SHP77 treated with DMSO at 0.1 percent for 48 hours (cell line): ENCODE measurements at places on chromosomes 5 and 9.

GRCh38 chr5:118440496-118440895 is 547.9 kb downstream of the DTWD2 start:
- no peak for DNase-seq

GRCh38 chr9:37210737-37211523 is 90.6 kb downstream of the ZCCHC7 start:
- DNase-seq, result no peak

GRCh38 chr5:5414999-5415398 is 7.5 kb upstream of the ICE1 start:
- no peak for DNase-seq

DNA sequence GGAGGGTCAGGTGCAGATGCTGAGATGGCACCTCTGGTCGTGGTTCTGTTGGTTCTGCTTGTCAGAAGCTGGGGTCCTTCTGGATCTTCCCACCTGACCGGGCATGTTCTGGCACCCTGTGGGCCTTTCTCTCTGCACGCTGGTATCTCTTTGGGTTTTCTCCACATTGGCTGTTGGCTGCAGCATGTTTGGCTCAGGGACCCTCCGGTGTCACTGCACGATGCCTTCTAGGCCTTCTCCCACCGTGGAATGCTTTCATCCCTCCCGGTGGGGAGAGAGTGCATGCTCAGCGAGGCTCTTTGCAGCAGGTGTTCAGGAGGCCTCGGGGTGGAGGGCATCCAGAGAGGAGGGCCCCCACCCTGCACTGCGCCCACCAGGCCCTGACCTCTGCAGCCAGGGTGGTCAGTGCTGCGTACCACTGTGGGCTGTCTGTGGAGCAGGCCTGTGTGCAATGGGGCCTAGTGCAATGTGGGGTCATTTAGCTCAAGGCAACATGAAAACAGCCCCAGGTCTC is 119.4 kb downstream of the WNK2 start:
- no peak for DNase-seq

- DNase-seq, result no peak
Measured at GRCh38 chr5:146071171-146071570, 34.2 kb downstream of the PLAC8L1 start.

DNA sequence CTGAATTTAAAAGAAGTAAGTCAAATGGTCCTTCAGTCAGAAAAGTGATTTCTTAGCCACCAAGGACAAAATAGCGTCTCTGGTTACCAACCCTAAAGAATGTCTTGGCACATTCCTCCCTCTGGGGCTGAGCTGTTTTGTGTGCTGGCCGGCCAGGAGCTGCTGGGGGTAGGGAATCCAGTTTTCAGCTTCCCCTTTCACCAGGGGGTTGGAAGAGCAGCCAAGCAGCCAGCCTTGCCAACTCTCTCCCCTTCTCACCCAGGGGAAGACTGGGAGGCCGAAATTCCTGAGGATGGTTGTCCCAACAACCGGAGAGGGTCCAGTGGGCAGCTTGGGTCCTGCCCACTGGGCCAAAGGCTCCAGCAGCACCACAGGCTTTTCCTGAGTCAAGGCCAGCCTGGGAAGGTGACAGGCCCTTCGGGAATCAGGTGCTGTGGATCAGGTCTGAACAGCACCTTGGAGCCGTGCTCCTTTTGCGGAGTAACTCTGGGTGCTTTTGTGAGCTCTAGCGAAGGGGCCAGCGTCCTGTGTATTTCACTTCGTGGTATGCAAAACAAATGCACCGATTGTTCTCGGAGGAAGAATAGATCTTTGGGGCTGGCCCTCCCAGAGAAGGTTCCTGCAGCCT is 4.2 kb downstream of the WWC1 start:
- no peak for DNase-seq

DNA sequence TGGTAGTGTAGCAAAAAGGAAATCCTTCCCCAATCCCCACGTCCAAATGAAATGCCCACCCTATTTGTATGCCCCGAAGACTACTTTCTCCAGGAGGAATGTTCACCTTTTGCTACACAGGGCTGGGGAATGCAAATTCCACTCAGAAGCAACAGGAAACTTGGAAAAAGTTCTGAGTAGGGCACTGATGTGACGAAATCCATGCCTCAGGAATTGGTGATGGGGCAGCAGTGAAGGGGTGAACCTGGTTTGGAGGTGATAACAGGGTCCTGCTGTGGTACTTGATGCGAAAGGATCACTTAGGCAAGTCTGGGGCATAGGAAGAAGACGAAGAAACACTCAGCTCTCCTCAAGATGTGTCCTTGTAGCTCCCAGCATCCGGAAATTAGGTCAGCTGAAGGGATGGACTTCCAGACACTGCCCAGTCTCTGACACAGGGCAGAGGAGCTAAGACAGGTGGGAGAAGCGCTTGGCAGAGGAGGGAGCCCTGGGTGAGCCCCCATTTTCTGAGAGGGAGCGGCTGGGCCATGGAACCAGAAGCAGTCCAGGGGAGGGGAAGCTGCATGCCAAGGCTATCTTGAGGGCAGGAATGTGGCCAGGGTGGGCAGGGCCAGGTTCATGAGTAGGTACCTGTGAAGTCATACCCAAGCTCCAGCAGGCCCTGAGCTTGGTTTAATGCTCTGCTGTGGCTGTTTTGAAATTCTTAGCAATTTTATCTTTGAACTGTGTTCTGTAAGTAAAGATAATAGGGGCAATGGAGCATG is 22.2 kb upstream of the MVB12B start:
- no peak for DNase-seq

GRCh38 chr5:13591621-13592020 is 352.9 kb downstream of the DNAH5 start:
- no peak for DNase-seq

- DNase-seq, result no peak
Measured at GRCh38 chr9:35771075-35771433, 17.0 kb upstream of the MSMP start.

- DNase-seq, result no peak
Measured at GRCh38 chr9:114590328-114590727, 2.8 kb downstream of the ATP6V1G1 start.

GRCh38 chr5:89117124-89117644 is 234.2 kb upstream of the MEF2C start:
- no peak for DNase-seq

DNA sequence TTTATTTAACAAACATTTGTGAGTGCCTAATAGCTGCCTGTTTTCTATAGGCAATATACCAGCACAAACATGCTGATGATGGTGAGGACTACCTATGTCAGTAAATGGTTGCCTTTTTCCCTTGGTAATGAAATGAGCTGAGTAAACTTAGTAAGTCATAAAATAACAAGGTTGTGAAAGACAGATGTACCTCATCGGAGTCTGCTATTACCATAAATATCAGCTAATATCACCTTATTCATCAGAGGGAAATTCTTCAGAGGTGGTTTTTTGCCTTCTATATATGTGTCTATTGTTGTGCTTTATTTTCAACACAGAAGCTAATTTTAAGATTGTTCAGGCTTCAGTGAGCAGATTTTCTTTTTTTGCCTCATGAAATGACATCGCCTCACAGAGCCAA is 1040.5 kb downstream of the DTWD2 start:
- no peak for DNase-seq

GRCh38 chr9:126719618-126720031 is 85.2 kb upstream of the ZBTB43 start:
- peak; percentile 27 for DNase-seq
